NCI-H510A (cell line): ENCODE measurements at places on chromosomes 6 and 20.

DNA sequence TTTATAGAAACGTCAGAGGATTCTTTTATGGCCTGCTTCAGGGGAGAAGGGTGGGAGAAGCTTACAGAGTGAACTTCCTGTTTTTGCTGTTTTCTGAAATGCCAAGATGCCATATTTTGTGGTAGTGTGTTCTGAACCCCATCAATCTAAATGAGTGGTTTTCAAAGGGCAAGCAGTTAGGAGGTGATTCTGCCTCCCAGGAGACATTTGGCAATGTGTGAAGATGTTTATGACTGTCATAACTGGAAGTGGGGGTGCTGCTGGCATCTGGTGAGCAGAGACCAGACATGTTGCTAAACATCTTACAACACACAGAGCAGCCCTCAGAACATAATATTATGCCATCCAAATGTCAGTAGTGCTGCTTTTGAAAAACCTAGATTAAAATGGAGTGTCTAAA, 6.0 kb upstream of the PRL start:
- DNase-seq = no peak

GRCh38 chr6:155158030-155158843, 105.6 kb upstream of the CLDN20 start:
- DNase-seq = no peak

- DNase-seq = no peak
These were observed 131.1 kb downstream of the JARID2 start for GRCh38 chr6:15376900-15377487.

DNA sequence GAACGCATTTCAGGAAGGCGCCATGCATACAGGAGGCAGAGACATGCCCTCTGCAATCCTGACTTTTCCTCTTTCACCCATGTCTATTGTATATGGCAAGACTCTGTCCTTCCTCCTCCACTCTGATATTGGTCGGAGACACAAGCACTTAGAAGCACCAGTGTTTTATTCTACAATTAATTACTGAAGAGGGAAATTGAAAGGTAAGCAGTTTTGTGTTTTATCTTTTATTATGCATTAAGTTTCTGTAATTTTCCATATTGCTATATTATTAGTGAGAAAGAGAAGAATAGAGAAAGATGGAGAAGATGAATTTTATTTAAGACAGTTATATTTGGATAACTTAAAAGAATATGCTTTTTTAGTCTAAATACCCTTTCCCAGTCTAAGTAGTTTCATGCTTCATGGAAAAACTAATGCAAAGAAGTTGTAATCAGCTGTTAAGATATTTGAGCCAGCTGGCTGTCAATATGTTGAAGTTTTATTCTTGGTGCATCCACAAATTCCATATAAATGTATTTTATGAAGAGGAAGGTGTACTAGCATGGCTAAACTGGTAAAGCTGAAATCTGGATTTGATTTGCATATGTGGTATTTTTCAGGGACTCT, 13.6 kb downstream of the ARID1B start:
- DNase-seq = no peak

DNA sequence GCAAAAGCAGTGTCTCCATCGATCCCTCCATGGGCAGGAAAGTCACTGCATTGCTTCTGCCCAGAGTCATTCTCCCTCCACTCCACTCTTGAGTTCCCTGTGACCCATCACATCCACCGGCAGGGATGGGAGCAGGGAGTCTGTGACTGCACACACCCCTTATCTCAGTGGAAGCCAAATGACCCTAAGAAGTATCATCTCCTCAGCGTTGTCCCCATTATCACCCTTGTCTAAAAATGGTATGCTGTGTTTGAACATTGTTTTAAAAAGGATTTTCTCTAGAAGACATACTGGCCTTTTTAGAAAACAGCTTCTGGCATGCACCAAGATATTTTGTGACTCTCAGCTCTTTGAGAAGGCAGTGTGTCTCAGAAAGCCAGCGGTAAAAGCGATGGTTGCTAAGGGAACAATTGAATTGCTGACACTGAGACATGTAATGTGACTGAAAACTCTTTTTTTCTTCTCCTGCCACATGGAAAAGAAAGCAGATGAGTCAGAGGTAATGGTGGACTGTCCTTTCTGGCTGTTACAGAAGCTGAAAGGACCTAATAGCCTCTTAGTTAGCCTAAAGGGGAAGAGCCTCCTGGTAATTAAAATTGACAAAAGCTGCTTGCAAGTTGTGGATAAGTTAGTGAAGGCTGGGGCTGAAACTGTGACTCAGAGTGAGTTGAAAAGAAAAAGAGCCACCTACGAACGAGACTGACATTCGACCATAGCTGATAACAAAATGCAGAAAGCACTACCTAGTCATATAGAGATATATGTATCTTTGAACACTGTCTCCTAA, 120.5 kb downstream of the MAP3K7 start:
- no peak for DNase-seq

DNA sequence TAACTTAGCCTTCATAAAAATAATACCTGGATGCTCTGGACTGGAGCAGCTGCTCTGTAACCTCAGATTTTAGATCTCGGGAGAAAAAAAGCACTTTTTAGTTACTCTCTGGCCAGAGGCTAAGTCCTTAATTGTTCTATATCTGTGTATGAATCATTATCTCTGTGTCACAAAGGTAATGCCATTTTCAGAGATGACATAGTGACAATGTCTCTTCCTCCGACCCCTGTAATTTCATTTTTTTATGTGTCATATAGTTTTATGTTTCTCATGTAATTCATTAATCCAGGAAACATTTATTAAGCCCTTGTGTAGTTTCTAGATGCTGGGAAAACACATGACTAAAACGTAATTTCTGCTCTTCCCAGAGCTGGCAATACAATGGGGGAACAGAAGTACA, 55.6 kb downstream of the SENP6 start:
- DNase-seq = no peak

- peak; percentile 53 for DNase-seq
These were observed 84.0 kb upstream of the EYA2 start for GRCh38 chr20:46810448-46811223.

DNA sequence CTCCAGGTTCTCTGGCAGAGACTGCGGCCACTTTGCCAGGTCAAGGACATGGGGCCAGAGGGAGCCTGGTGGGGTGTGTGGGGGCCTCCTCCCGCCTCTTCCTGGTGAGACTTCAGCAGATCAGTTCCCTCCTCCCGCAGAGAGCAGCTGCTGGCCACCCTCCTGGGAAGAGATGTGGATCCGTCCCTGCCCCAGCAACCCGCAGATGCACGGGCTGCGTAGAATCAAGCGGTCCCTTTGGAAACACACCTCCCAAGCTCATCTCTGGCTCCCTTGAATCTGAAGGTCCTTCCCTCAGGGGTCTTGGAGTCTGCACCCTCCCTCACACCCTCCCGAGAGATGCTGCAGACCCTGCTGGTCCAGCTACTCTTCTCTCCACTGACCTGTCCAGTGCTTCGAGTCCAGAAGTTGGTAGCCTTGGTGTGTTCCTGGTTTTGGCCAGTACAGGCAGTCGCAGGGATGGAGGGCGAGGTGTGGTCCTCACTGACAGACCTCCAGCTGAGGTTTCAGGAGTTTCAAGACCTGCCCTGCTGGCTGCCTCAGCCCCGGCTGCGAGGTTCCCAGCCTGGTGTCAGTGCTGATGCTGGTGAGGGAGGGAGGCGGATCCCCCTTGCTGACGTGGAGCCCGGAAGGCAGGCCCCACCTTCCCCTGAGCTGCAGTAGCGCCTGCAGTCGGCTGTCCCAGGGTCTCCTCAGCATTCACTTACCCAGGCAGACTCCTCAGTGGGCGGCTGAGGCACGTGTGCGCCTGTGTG, at the start of gene NPBWR2:
NPBWR2 (minus strand) TSS at position 585 of the 755 bp plus-strand sequence. CDS start 734 bp downstream, outside the sequence.
- DNase-seq = no peak

DNA sequence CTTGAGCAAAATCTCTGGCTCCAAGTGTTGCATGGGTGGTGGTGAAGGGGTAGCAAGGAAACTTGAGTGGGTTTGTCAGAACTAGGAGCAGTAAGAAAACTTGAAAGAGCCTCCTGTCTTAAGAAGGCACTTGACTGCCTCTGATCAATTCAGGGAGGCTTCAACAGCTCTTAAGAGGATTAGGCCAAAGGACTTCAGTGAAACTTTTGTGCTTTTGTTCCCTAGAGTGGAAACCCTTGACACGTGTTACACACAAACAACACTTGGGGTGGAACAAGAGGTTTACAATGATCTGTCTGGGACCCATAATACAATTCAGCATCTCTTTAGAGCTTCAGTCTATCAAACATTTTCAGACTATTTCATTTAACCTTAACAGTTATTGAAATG, 80.1 kb upstream of the ARMC2 start:
- no peak for DNase-seq

GRCh38 chr20:47379433-47380150, 23.1 kb upstream of the ZMYND8 start:
- no peak for DNase-seq

- DNase-seq = no peak
These were observed 29.7 kb downstream of the MAP7 start for GRCh38 chr6:136520517-136520916.

- DNase-seq = no peak
These were observed 275.4 kb downstream of the PHF3 start for GRCh38 chr6:63910863-63911551.

DNA sequence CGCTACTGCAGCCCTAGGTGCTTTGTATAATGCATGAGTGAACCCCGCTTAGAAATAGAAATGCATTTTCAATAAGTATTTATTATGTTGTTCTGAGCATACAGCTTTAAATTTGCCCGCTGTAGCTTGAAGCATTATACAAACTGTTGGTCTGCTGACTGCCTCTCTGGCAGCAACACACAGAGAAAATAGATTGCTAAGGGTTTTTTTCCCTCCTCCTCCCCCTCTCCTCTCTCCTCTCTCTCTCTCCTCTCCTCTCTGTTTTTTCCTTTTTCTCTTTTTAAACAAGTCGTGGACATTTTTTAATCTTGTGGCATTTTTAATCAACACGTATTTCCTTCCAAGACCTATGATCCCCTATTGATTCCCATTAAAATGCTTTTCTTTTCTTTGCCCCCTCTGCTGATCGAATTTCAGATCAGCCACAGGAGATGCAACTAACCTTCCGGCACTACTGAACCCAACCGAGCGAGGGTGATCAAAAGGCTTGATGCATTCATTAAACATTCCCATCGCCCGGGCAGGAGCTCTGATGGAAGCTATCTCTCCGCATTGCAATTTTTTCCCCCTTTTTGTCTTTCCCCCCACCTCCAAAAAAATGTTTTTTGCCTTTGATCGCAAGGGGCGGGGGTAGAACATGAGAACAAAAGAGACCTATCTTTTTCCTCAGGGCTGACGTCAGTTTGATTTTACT, 90.7 kb upstream of the ARID1B start:
- DNase-seq = peak; percentile 39

DNA sequence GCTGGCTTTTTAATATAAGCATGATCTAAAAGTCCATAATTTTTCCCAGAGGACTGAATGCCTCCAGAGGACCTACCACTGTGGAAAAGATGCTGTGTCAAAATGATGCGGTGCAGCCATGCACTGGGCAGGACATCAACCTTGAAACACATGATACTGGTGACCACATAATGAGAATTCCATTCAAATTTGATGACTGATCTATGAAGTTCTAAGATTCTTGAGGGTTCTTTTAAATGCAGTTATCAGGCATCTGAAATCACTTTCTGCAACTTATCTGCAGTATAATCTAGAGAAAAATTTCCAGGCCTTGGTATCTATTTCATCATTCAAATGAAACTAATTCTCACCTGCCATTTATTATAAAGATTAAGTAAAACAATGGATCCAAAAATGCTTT, 15.0 kb upstream of the MARCKS start:
- DNase-seq = no peak

- DNase-seq = no peak
These were observed 305.9 kb downstream of the CLIC5 start for GRCh38 chr6:45709781-45710220.

- no peak for DNase-seq
These were observed 216.9 kb downstream of the DOK5 start for GRCh38 chr20:54692168-54692887.

GRCh38 chr6:56915832-56916231, 39.1 kb upstream of the BEND6 start:
- DNase-seq = no peak

GRCh38 chr6:111478749-111479148, 4.3 kb downstream of the REV3L start:
- no peak for DNase-seq

DNA sequence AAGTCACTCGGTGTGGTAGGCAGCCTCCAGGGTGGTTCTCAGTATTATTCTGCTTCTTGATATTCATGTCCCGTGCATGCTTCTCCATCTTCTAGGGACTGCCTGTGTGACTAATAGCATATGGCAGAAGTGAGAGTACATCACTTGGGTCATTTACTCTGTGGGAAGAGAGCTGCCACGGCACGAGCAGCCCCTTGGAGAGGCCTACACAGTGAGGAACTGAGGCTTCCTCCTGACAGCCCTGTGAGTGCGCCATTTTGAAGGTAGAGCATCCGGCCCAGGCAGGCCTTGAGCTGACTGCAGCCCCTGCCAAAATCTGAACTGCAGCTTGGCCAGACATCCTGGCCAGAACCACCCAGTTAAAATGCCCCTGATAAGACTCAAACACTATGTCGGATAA, 17.3 kb upstream of the MCUR1 start:
- DNase-seq = no peak

DNA sequence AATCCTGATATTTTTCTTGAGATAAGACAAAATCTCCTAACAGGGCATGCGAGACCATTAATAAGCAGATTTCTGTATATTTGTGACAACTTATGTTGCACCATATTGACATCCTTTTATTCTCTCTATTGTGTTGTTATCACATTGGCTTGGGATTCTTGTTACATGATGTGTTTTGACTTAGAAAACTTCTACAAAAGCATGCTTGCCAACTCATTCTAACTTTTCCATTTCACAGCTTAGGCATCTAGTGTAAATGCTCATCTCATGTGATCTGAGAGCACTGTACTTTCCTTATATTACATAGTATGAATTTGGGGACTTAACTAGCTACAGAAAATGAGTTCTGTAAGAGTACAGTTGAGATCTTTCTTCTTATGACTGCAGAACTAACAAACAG, 1040.7 kb upstream of the ADGRB3 start:
- no peak for DNase-seq

DNA sequence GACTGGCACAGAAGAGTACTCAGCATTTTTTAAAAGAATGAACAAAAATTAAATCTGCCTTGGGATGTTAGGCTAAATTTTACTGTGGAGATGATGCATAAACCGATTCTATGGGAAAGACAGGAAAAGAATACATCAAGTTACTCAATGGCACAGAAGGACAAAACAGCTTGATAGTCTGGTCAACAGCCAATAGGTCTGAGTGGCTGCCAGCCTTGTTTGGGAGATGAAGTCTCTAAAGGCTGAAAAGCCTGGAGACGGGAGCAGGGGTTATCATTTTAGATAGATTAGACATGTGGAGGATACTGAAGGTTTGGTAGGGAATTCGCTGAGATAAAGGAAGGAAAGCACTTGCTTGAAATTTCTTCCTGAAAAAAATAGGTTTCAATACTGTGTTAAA, 56.3 kb upstream of the LAMA2 start:
- no peak for DNase-seq

GRCh38 chr6:20699402-20699801, 165.1 kb downstream of the CDKAL1 start:
- peak; percentile 45 for DNase-seq

DNA sequence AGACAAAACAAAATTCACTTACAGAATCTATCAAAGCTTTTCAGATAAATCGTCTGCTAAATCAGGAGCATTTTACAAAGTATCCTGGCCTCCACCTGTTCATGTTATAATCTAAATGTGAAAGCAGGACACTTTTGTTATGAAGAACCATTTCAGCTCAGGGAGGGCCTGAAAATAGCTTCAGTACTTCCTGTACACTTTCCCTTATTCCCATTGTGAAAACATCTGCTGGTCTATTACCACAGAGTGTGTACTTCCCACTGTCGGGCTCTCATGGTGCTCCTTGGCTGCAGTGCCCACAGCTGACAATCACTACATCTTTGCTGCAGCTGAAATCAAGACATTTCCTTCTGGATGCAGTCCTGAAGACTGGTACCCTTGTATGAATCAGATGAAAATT, 128.1 kb downstream of the OPRM1 start:
- no peak for DNase-seq

- DNase-seq = no peak
These were observed 12.6 kb downstream of the ID4 start for GRCh38 chr6:19849755-19850154.
